Activated CD8-positive, alpha-beta memory T cell treated with anti-CD3 and anti-CD28 coated beads, Interleukin-2, amount 50 U/mL, for 4 hours (primary cell): ENCODE measurements at places on chromosomes 16 and 17.
A peak's percentile ranks its signal among the peaks of the same experiment; 100 is the strongest.

- no peak for DNase-seq
These were observed 3.8 kb upstream of the NPB start for GRCh38 chr17:81898029-81898866.

DNA sequence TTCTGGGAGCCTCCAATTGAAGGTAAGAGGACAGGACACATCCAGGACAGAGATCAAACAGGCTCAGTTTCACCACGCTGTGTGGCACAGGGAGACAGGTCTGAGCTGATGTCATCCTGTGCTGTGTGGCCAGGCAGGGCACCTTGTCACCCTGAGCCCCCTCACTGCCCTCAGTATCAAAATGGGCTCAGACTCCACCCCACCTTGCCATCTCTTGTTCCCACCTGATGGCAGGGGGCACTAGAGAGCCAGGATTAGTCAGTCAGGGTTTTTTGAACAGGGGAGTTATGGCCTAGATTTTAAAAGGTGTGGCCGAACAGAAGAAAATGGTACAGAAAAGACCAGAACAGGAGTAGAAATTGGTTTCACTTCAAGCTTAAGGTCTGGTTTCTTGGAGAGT, 2.6 kb downstream of the KAT2A start:
- DNase-seq = peak; percentile 49

- DNase-seq = no peak
These were observed 37.2 kb downstream of the MAP2K6 start for GRCh38 chr17:69451416-69452394.

DNA sequence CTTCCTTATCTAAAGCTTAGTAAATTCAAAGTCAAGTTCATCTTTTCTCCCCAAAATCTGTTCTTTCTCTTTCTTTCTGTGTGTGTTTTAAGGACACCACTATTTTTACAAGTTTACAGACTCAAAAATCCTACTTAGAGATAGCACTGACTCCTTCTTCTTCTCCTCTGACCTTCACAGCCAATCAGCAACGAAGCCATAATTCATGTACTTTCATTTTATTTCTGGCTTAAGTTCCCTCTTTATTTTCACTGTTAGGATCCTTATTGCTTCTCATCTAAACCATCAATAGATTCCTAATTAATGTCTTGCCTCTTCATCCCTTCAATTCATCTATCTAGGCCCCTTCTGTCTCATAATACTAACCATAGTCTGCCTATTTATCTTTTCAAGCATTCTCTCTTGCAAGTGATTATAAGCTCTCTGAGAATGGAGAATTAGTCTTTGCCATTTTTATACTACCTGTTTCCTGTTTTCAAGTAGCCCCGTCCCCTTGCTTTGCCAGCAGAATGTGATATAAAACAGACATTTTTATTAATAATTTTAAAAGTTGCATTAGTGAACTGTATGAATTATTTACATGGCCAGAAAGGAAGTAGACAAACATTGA, 27.0 kb downstream of the CDC27 start:
- DNase-seq = no peak

GRCh38 chr17:17725011-17725751, 43.9 kb downstream of the RAI1 start:
- DNase-seq = no peak

GRCh38 chr16:11138769-11139325, 117.2 kb downstream of the SOCS1 start:
- DNase-seq = no peak

GRCh38 chr17:33753452-33753851, 460.4 kb upstream of the ASIC2 start:
- DNase-seq = no peak

DNA sequence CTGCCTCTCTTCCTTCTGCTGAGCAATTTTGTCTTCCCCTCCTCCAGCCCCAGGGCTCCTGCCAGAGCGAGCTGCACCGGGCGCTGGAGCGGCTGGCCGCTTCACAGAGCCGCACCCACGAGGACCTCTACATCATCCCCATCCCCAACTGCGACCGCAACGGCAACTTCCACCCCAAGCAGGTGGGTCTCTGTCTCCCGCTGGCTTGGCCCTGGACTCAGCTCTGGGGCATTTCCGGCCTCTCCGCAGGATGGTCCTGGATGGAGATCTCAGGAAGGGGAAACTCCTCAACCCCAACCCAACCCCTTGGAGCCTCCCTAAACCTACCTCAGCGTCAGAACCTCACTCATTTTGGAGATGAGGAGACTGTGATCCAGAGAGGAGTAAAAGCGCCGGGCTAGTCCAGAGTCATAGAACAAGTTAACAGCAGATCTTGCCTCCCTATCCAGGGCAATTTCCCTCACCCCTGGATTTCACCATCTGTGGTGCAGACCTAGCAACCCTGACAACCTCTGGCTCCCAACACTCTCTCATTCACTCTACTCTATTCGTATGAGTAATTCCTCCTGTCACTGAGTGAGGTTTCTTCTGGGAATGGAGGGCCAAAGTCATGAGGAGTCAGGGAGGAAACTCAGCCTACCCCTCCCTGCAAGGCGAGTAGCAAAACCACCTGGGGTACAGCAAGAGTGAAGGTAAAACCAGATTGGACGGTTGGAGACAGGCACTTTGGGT, 10.8 kb downstream of the IGFBP4 start:
- DNase-seq = no peak
